Skin of body (tissue), 3 donors: ENCODE measurements at places on chromosomes 7 and 10. TPM values are rescaled to one million over a fixed set of nuclear protein-coding genes. Genes with fewer than 3 reads are reported as not detected.

The GIMAP1 gene
- 1.3 TPM for total RNA-seq

The AKR1D1 gene
- total RNA-seq, result not detected

The CYP2E1 gene
- 0.69 TPM for total RNA-seq

The ZNF277 gene
- 31.7 TPM for total RNA-seq

The INA gene
- 0.99 TPM for total RNA-seq

The SAP25 gene
- total RNA-seq, result 0.39 TPM

The PPP1R17 gene
- total RNA-seq, result not detected

The GDF10 gene
- 2.1 TPM for total RNA-seq

The AZGP1 gene
- 39.4 TPM for total RNA-seq

The RBM33 gene
- total RNA-seq, result 50.4 TPM

The CRPPA gene
- 4.1 TPM for total RNA-seq

The LRMDA gene
- 12.7 TPM for total RNA-seq

The SLC26A3 gene
- not detected for total RNA-seq

The WEE2 gene
- total RNA-seq, result 0.10 TPM

The FAM25A gene
- 16.3 TPM for total RNA-seq

The MBL2 gene
- not detected for total RNA-seq

The VSTM2A gene
- 0.20 TPM for total RNA-seq

The HSPA12A gene
- total RNA-seq, result 11.2 TPM

The IGF2BP3 gene
- 44.8 TPM for total RNA-seq

The TRUB1 gene
- total RNA-seq, result 21.1 TPM

The ARHGEF5 gene
- 14.3 TPM for total RNA-seq

The SLC26A5 gene
- 0.20 TPM for total RNA-seq

The LLCFC1 gene
- total RNA-seq, result not detected

The MYH16 gene
- total RNA-seq, result not detected

The LGI1 gene
- 2.6 TPM for total RNA-seq

The GHRHR gene
- not detected for total RNA-seq

The CPA1 gene
- total RNA-seq, result 0.79 TPM

The AGAP9 gene
- 2.0 TPM for total RNA-seq

The CUZD1 gene
- total RNA-seq, result 0.59 TPM

The MORN4 gene
- 5.4 TPM for total RNA-seq

The HGF gene
- 4.7 TPM for total RNA-seq

The ADRB1 gene
- total RNA-seq, result 0.79 TPM

The NPSR1 gene
- total RNA-seq, result not detected

The PPIA gene
- 1,071 TPM for total RNA-seq

The BUB3 gene
- 117 TPM for total RNA-seq

The IQUB gene
- total RNA-seq, result 0.49 TPM

The AS3MT gene
- total RNA-seq, result 8.9 TPM

The NRF1 gene
- total RNA-seq, result 16.0 TPM

The CALHM1 gene
- total RNA-seq, result not detected

The HOXA7 gene
- total RNA-seq, result 1.5 TPM

The CCDC172 gene
- not detected for total RNA-seq

The UBTD1 gene
- total RNA-seq, result 5.6 TPM

The P4HA1 gene
- total RNA-seq, result 65.1 TPM

The DYDC2 gene
- total RNA-seq, result 0.10 TPM

The SLC18A2 gene
- 6.2 TPM for total RNA-seq

The DPP6 gene
- total RNA-seq, result 2.0 TPM

The NEUROG3 gene
- total RNA-seq, result not detected

The CYP3A7 gene
- total RNA-seq, result 0.39 TPM

The SPDYE2B gene
- total RNA-seq, result not detected

The MMRN2 gene
- 20.4 TPM for total RNA-seq

The LIPK gene
- total RNA-seq, result 10.6 TPM

The CDC14C gene
- not detected for total RNA-seq

The LRRC18 gene
- 0.39 TPM for total RNA-seq
